Endodermal cell (in vitro differentiated cells): ENCODE measurements at places on chromosomes 5 and 9. TPM values are rescaled to one million over a fixed set of nuclear protein-coding genes. Genes with fewer than 3 reads are reported as not detected.

DNA sequence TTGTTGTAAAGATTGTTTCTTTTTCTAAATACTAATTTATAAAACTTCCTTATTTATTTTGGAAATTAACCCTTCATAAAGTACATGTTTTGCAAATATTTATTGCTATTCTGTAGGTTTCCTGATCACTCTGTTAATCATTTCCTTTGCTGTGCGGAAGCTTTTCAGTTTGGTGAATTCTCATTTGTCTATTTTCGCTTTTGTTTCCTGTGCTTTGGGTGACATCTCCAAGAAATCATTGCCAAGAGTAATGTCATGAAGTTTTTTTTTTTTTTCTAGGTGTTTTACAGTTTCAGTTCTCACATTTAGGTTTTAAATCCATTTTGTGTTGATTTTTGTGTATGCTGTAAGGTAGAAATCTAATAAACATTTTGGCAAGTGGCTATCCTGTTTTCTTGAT lies 1899.8 kb upstream of the ACO1 start:
- DNase-seq = no peak

DNA sequence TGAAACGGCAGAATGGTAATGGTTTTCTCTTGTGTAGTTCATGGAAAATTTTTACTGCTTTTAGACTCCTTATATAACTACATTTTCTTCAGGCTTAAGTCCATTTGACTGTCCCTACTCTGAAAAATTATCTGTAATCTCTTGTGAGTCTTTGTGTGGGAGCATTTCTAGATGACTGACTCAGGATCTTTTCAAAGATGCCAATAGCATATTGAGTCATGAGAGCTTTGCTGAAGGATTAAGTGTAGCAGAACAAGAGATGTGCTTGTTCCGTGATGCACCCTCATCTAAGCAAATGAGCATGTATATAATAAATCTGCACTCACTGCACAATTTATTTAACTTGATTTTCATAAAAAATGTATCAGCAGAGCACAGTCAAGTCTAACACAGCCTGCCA lies 298.7 kb upstream of the CDH6 start:
- no peak for DNase-seq

The SLC25A48 gene
- total RNA-seq = 2.5 to 4.2 TPM (median 4.2 TPM) in 3 replicates

GRCh38 chr9:36101916-36102741 lies 34.4 kb upstream of the GLIPR2 start:
- no peak for DNase-seq

- no peak for DNase-seq
Measured at GRCh38 chr9:17487467-17487866, 91.4 kb upstream of the SH3GL2 start.

- no peak for DNase-seq
Measured at GRCh38 chr9:82894548-82894947, 168.4 kb downstream of the RASEF start.

DNA sequence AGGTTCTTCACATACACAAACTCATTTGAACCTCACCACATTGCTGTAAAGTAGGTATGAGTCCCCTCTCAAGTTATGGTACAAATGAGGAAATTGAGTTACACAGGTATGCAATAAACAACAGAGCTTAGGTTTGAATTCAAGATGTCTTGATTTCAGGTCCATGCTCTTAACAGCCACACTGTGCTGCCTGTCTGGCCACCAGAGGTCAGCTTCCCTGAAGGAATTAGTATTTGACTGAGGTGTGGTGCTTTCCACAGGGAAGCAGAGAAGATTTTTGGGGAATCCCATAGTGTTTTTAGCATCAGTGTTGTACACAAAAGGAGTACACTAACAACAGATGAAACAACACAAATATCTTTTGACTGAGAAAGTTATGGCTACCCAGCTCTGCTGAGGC lies 94.4 kb upstream of the ITGA1 start:
- DNase-seq = peak; percentile 69

DNA sequence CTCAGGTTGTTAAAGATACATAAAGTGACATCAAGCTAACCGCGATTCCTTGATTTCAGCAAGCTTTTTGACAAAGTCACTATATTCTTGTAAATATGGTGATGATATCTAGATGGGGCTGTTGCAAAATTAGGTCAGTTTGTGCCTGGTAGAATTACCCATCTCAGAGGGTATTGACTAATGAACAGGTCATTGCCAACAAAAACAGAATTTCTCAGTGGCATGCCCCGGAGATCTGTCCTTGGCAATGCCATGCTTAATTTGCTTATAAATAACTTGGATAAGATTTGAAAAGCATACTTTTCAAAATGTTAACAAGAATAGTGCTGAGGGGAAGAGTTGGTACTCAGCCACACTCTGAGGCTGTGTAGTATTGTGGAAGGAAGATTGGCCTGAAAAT lies 783.3 kb upstream of the SEMA6A start:
- DNase-seq = no peak

DNA sequence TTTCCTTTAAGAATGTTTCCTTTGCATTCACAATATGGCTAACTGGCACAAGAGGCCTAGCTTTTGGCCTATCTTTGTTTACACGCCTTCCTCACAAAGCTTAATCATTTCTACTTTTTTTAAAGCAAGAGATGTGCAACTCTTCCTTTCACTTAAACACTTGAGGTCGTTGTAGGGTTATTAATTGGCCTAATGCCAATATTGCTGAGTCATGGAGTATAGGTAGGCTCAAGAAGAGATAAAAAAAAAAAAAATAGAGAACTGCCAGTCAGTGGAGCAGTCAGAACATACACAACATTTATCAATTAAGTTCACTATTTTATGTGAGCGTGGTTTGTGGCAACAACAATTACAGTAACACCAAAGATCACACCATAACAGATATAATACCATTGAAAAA lies 5.9 kb downstream of the FKBP15 start:
- no peak for DNase-seq

- DNase-seq = no peak
Measured at GRCh38 chr5:164300295-164300694, 794.9 kb downstream of the MAT2B start.

- DNase-seq = no peak
Measured at GRCh38 chr5:144315994-144316634, 145.4 kb downstream of the KCTD16 start.

The GRXCR2 gene
- total RNA-seq = not detected in 2 replicates

The CFAP90 gene
- 0.61 to 0.90 TPM (median 0.80 TPM) in 3 replicates for total RNA-seq

The OTULINL gene
- 3.2 to 8.9 TPM (median 5.3 TPM) in 3 replicates for total RNA-seq

DNA sequence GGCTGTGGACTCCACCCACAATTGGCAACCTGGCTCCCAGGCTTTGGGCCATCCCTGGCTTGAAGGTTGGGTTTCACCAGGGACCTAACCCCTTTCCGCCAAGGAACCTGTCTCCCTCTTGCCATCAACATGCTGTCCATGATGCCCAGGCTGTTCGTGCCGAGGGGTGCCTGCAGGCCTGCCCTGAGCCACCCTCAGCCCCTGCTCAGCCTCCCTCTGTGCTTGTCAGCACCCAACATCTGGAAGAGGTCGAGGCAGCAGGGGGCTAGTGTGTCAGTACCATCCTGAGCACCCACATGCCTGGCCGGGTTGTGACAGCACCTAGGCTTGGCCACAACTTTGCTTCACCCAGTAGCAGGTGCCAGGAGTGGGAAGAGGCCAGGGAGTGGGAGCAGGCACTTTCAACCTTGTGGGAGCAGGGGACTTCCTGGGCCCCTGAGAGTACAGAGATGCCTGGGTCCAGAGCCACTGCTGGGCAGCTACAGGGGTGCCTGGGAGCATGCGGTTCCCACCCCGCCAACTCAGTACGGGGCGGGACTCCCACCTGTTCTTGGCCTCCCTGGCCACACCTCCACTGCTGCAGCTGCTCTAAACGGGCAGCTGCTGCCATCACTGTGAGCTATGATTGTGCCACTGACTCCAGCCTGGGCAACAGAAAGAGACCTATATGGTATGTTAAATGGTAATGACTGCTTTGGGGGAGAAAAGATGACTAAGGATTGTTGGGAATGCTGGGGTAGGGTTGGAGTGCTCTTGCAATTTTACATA lies 6.3 kb downstream of the PDCD1LG2 start:
- no peak for DNase-seq

The ZDHHC11 gene
- total RNA-seq = 16.5 and 28.9 TPM in 2 replicates

DNA sequence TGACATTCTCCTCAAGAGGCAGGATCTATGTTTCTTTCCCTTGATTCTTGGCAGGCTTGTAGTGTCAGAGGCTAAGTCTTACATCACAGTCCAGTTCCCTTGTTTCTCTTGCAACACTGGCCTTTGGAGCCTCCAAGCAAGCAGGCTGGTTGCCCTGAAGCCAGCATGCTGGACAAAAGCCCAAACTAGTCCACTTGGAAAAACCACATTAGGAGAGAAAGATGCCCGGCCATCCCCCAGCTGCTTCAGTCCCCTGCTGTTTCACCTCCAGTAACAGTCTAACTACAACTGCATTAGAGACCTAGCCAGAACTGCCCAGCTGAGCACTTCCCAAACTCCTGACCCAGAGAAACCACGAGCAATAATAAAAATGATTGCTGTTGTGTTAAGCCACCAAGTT lies 87.6 kb downstream of the ADAMTS6 start:
- DNase-seq = no peak

DNA sequence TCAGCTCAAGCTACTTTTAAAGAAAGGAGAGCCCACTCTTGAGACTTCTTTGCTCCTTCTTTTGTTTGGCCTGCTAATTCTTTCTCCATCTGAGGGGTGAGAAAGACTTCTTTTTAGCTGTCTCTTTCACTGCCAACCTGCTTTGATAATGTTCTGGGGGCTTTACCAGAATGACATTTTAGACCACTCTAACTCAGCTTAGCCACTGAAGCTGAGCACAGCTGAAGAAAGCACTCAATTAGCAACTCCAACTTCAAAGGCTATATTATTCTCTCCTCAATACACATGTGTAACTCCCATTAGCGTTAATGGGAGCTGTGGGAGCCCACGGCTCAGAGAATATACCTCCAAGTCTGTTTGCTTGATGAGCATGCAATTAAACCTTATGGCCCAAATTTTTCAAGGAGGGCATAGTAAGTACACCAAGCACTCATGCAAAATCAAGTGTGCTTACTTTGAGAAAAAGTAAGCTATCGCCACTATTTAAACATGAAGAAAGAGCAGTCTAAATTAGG lies 815.4 kb upstream of the DMAC1 start:
- DNase-seq = no peak

DNA sequence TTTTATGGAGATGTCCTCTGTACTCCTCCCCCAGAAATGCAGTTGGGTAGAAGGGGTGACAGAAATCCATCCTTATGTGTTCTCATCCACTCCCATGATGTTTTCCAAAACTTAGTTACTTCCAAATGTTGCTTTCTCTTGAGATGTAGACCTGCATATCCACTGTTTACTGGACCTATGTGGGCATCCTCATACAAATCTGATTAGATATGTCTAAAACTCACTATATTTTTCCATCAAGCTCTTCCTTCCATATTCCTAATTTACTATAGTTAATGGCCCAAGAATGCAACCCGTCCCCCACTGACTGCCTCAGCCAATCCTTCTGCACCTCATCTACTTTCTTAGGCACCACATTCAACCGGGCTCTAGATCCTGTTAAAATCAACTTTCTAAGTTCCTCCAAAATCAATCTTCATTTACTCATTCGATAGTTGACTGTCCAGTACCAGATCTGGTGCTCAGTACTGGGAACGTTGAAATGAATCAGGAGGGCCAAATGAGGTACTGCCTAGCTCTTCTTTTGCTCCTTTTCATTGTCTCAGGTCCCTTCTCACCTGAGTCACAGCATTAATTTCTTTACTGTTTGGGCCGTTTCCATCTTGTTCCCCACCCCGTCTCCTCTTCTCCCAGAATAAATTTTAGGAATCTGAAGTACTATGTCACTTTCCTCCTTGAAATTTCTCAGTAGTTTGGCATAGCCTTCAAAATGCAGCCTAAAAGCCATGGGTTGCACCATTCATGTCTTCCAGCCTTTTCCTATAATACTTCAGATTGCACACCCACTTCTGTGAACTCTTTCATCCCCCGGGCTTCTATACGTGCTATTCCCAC lies 7.9 kb downstream of the PLK2 start:
- no peak for DNase-seq

DNA sequence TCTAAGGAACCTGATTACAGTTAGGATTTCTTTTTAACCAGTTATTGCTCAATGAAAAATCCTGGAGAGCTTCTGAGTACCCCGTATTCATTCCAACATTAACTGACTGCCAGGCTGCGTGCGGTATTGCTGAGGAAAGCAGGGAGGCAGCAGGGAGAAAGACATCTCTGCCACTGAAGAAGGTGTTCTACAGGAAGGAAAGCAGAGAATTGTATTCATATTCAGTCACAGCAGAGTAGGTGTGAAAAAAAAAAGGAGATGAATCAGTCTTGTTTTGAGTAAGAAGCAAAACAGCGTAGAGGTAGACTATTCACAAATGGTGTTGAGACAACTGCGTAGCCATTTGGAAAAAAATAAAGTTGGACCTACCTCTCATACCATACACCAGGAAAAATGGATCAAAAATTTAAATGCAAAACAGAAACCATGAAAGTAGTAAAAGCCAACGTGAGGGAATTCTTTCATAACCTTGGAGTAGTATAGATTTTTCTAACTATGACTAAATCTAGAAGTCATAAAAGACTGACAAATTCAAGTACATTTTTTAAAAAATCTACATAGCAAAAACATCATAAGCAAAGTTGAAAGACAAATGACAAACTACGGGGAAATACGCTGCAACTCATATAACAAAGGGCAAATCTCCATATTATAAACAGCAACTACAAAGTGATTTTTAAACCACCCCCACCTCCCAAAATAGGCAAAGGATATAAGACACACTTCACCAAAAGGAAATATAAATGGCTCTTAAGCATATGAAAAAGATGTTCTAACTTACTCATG lies 9.9 kb upstream of the NR4A3 start:
- no peak for DNase-seq

DNA sequence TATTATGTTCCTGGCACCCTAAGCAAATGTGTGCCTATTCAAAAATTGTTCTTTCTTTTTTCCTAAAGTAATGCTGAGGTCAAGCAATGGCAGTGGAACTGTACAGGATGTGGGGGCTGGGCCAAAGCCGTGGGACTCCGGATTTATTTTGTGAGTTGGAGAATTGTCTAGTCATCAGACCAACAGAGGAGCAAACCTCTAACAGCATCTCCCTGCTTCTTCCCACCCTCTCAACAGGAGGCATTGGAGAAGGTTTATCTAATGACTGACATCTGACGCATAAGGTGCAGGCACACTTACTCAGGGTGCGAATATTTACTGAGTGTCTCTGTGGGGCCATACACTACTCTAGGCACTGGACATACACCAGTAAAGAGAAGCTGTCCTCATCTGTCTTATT lies 38.6 kb downstream of the MARCHF11 start:
- DNase-seq = no peak

DNA sequence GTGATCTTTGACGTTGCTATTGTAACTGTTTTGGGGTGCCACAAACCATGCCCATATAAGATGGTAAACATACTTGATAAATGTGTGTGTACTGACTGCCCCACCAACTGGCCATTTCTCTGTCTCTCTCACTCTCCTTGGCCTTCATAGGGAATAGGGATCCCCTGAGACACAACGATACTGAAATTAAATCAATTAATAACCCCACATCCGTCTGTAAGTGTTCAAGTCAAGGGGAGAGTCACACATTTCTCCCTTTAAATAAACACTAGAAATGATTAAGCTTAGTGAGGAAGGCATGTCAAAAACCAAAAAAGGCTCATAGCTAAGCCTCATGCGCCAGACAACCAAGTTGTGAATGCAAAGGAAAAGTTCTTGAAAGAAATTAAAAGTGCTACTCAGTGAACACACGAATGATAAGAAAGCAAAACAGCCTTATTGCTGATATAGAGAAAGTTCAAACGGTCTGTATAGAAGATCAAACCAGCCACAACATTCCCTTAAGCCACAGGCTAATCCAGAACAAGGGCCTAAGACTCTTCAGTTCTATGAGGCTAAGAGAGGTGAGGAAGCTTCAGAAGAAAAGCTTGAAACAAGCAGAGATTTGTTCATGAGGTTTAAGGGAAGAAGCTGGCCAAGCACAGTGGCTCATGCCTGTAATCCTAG lies 111.1 kb downstream of the UGCG start:
- peak; percentile 7 for DNase-seq

The CAMK4 gene
- total RNA-seq = 1.9 to 3.9 TPM (median 3.4 TPM) in 3 replicates
